ENCODE measurements at places on chromosomes 16 and 17.
A peak's percentile ranks its signal among the peaks of the same experiment; 100 is the strongest.

GRCh38 chr17:76139801-76140660, 1.0 kb downstream of the FOXJ1 start:
- no peak for DNase-seq

GRCh38 chr16:49821614-49822282, 34.2 kb downstream of the ZNF423 start:
- no peak for DNase-seq

DNA sequence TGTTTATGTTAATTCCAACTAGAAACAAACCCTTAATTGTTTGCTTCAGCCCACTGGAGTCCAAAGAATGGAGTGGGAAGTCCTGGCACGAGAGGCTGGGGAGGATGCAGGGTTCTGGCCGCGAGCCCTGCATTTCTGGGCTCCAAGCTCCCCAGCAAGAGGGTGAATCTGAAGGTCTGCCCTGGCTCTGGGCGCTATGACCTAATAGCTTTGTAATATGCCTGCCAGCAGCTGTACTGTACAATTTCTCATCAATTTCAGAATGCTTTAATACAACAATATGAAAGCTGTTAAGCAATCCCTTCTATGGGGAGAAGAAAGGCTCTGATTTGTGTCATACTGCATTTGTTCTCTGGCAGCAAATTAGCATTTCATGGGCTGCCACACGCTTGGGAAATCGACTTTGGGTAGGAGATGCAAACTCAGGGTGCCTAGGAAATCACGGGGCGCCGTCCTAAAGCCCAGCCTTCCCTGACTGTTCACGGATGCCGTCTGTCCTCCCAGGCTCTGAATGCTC, 43.8 kb downstream of the NDEL1 start:
- no peak for DNase-seq

DNA sequence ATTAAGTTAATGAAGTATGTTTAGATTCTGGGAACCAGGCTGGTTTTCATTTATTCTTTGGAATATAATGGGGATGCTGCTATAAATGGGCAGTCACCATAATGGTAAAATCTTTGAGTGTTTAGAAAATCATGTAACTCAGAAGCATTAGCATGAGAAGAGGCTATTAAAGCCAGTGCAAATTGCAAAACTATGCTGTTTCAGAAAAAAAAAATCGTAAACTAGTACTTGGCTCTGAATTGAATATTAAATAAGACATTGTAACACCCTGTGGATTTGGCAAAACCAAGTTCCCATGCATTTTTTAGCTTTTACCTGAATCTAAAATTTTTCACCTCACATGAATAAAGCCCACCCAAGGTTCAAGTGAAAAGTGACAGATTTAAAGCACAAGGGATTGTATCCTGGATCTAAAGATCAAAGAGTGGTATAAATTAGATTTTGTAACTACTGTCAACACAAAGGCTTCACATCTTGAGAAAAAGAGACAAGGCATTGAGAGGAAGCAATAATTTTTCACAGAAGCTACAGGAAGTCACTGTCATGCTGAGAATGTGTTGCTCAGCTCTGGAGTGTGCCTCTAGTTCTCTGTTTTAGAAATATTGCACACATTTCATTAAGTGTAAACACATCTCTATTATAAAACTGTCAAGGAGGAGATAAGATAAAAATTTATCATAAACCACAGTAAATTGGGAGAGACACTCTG, 142.2 kb downstream of the ABCA8 start:
- no peak for DNase-seq

GRCh38 chr16:70660672-70661350, 14.5 kb downstream of the IL34 start:
- DNase-seq: no peak

GRCh38 chr17:28937044-28937729, 14.1 kb downstream of the PHF12 start:
- DNase-seq: no peak

DNA sequence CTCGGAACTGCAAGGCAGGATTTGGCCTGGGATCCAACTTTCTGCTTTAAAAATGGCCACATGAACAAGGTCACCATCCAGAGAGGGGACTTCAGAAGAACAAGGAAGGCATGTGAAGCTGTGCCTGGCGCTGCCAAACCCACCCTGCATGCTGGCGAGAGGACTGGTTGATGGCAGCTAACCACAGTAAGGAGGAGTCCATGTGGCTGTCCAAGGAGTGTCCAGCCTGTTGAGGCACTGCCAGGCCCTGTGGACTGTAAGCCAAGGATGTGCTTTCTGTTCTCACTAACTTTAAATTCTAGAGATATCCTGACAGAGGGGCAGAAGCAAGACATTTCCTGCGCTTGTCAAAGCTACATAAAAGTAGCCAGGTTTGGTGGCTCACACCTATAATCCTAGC, 40.4 kb downstream of the CDK5R1 start:
- no peak for DNase-seq

GRCh38 chr16:74667255-74667700, 601 bp upstream of the RFWD3 start:
- DNase-seq: no peak

- DNase-seq: no peak
These were observed 2.9 kb upstream of the SRCIN1 start for GRCh38 chr17:38608648-38609047.

DNA sequence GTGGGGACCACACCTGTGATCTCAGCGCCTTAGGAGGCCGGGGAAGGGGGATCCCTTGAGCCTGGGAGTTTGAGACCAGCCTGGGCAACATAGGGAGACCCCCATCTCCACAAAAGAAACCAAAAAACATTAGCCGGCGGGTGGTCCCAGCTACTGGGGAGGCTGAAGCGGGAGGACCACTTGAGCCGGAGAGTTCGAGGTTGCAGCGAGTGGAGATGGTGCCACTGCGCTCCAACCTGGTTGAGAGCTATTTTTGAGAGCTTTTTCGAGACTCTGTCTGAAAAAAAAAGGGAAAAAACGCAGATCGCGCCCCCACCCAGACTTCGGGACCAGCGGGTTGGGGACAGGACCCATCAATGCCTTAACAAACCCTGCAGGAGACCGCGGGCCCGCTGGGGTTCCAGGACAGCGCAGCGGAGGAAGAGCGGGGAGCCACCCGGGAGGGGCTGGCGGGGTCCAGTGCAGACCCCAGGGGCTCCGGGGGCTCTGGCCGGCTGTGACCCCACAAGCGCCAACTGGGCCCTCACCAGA, 762 bp upstream of the BAIAP3 start:
- no peak for DNase-seq

GRCh38 chr16:84088695-84089395, 27.9 kb downstream of the MBTPS1 start:
- no peak for DNase-seq

- DNase-seq: no peak
These were observed 1.3 kb downstream of the TTYH2 start for GRCh38 chr17:74214484-74215341.

DNA sequence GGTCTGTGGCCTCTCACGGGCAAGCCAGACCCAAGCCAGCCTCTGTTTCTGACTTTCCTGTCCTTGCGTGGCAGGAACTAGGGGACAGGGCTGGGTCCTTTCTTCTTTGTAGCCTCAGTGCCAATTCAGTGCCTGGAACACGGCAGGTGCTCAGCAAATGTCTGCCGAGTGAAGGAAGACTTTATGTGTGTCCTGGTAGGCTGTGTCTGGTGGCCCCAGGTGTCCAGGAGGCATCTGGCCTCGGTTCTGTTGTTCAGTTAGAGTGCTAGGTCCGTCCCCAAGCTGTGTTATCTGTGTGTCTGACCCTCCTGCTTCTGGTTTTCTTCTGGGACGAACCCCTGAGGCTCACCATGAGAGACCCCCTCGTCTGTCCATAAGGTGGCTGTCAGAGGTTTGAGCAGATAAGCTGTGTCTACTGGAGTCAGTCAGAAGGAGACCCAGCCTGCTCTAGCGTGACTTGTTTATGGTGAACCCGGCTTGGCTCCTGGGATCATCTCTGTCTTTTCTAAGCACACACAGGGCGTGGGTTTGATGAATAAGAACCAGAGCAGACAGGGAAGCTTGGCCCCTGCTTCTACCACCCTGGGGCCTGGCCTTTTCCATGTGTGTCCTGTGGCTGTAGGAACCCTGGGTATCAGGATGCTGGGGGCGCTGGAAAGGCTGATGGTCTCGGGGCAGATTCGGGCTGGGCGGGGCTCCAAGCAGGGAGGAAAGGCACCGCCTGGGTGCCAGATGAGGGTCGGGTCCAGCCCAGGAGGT, 39.3 kb downstream of the ENGASE start:
- no peak for DNase-seq

- DNase-seq: no peak
These were observed 23.6 kb downstream of the RAB11FIP4 start for GRCh38 chr17:31415004-31415454.

GRCh38 chr17:5838661-5839300, 231.4 kb upstream of the WSCD1 start:
- DNase-seq: no peak

DNA sequence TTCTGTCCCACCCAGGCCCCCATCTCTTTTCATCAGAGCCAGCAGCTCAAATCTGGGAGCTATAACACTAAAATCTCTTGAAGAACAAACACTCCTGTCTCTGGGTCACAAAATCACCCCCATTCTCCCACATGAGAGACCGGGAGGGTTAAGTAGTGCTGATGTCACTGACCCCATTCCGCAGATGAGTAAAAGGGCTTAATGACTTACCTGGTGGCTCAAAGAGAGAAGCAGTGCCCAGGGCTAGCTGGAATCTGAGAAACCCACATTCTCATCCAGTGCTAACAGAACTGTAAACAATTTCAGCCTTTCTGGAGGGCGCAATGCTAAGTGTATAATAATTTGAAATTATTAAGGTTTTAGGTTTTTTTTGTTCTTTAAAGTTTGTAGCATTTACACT, 26.3 kb upstream of the LHX1 start:
- no peak for DNase-seq

GRCh38 chr16:67782567-67783352, 23.6 kb downstream of the RANBP10 start:
- DNase-seq: no peak

DNA sequence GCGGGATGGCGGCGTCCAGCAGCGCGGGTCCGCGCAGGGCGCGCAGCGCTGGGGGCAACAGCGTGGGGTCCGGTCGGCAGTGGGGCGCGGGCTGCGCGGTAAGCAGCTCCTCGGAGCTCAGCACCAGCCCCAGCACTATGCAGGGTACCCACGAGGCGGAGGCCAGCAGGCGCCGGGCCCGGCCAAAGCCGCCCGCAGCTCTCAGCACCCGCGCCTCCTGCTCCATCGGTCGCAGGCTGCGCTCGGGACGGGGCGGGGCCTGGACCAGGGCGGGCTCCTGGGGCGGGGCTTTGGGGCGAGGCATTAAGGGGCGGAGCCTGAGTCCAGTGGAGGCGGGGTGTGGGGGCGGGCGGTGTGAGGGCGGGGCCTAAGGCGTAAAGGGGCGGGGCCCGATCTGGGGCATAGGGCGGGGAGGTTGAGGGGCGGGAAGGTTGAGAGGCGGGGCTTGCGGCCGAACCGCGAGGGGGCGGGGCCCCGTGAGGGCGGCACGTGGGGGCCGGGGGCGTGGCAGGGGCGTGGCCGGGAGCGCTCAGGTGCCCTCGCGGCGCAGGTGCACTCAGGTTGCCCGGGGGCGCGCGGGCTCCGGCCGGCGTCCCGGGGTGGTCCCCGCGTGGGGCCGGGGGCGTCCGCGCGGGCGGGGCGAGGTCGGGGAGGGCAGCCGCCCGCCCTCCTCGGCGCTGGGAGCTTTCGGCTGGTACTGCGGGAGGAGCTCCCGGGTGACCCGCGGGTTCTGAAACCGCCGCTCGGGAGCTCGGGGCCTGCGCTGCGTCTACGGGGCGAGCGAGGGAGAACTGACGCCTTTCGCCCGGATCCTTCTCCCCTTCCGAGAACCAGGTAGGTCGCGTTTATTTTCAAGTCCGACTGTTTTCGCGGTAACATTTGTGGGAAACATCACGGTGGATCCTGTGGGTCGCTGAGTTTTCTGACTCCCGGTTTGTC, 1.4 kb upstream of the SLC22A31 start:
- DNase-seq: peak; percentile 80

GRCh38 chr16:66133643-66134338, 232.7 kb upstream of the CDH5 start:
- DNase-seq: no peak

DNA sequence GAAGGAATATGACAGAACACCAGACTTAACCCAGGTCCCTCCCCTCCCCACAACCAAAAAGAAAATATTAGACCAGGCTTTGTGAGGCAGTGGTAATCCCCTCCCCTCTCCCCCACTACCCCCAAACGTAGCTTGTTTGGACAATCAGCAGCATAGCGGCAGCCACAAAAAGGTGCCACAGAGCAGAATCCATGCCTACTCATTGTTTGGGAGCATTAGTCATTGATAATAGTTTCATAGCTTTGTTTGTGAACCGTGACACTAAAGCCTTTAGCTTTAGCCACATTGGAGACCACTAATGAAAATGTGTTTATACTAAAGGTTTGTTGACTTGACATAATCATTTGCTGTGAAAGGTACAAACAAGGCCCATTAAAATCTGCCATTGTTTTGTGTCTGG, 65.1 kb downstream of the NUP93 start:
- no peak for DNase-seq
